ENCODE measurements at places on chromosomes 5 and 9.

DNA sequence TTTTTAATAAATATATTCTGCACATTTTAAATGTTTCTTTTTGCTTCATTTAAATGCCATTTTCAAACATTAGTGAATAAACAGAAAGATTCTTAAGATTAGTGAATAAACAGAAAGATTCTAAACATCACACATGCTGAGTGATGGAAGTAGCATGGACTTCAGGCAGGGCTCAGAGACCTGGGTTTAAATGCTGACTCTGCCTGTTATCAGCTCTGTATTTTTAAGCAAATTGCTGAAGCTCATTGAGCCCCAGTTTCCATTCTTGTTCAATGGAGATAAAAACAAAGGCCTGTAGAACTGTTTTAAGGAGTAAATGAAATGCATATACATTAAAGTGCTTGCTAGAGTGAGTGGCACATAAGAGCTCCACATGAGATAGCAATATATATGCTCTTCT, 8.1 kb upstream of the LVRN start:
- no peak for DNase-seq

DNA sequence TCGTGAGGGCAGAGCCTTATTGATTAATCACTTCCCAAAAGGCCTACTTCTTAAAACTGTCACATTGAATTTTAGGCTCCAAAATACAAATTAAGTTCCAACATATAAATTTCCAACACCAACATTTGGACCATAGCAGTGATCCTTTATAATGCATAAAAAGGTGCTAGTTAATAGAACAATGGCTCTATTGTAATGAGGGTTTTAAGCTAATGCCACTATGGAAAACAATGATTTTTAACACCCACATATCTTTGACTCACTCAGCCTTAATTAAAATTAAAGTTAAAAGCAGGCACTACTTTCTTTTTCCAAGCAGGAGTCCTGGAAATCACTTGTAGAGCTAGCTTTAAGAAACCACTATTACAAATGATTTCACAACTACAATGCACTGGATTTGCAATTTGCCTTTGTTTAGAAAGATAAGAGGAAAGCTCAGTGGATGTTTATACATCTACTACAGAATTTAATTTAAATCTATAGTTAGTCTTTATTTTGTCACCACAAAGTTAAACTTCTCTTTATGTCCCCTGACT, 41.8 kb downstream of the DPYSL3 start:
- no peak for DNase-seq

DNA sequence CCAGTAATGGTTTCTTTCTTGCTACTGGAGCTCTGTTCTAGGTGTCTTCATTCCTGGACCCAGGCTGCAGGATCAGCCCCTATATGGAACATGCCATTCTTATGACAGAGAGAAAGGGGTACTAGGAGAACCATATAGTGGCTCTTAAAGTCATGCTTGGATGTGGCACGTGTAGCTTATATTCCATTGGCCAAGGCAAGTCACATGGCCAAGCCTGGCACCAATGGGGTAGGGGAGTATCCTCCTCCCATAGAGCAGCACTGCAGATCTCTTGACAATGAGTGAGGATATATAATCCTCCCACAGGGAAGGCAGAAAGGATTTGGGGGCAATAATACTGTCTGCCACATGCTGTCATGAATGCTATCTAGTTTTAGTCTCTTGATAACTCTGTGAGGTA, 193.3 kb downstream of the PALM2AKAP2 start:
- no peak for DNase-seq

GRCh38 chr9:4280605-4281004, 19.3 kb downstream of the GLIS3 start:
- no peak for DNase-seq

- DNase-seq: no peak
Observed at GRCh38 chr9:131651160-131651559, 88.7 kb downstream of the RAPGEF1 start.

DNA sequence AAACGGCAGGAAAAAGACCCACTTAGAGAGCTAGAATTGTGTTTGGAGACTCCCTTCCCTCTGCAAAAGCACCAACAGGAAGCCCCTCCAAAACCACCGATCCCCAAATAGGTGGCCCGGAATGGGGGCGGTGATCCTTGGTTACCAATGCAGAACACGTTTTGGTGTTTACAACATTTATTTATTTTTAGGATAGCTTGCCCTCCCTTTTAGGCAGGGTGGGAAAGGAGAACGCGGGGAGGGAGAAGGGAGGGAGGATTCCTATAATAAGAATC, 579 bp upstream of the NTRK2 start:
- DNase-seq: no peak

DNA sequence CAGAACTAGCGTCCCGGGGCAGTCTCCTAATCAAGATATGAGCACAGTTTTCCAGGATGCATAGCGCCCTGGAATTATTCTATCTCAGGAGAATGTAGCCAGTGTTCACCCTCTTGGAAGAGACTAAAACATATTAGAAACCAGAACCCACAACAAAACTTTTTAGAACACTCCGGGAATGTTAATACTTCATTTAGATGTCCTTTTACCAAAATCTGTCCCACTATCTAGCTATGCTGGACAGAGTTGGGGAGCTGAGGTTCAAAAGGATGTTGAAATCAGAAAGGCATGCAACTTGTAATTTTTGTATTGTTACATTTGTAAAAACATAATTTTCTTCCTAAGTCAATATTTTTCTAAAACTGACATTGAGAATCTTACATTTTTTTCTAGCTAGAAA, 386.5 kb upstream of the RFX3 start:
- no peak for DNase-seq

- DNase-seq: no peak
Observed at GRCh38 chr5:19855031-19855430, 133.0 kb downstream of the CDH18 start.

DNA sequence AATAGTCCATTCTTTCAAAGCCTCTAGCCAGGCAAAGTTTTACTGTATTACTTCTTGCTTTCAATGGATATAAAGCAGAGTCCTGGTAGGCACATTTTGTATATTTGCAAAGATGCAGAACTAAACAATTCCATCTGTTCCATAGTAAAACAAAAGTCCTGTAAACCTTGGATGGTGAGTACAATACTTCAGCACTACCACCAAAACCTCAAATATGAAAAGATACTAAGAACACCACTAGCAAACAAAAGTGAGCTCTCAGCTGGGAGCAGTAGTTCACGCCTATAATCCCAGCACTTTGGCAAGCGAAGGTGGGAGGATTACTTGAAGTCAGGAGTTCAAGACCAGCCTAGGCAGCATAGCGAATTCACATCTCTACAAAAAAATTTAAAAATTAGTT, 195.0 kb downstream of the MSX2 start:
- DNase-seq: no peak

DNA sequence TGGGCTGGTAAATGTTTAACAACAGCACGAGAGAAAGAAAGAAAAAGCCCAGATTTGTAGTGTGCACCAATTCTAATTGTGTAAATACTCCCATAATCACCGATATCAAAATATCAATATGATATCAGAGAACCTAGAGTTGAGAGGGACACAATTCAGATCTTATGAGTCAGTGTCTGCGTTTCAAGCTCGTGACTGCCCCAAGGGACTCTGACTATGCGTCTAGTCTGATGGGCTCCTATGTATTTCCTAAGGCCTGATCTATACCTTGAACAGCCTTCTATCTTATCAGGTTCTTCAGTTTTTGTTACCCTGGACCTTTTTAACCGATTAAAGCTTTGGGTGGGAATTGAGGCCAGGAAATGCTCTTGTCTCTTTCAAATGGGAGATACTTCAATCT, 243.0 kb upstream of the SLC24A2 start:
- no peak for DNase-seq

- no peak for DNase-seq
Observed at GRCh38 chr9:72257814-72258213, 107.2 kb downstream of the ZFAND5 start.

DNA sequence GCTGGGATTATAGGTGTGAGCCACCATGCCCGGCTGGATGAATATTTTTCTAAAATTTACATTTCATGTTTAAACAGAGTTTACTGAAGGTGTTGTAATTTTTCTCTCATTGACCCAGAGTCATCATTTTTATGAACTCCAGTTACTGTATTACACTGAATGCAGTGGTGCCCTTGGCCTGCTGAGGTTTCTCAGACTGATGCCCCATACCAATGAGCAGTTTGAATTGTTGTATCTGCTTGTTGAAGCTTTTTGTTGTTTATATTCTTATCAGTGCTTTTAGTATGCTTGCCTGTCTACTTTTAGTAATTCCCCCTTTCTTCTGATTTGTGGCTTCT, 29.9 kb downstream of the NFX1 start:
- no peak for DNase-seq

Data from GM19239 (cell line).